ENCODE measurements at places on chromosomes 7 and 10.

GRCh38 chr10:60518745-60519144, 129.1 kb upstream of the ANK3 start:
- no peak for DNase-seq

- no peak for DNase-seq
Observed at GRCh38 chr7:93715234-93715633, 140.7 kb upstream of the CALCR start.

DNA sequence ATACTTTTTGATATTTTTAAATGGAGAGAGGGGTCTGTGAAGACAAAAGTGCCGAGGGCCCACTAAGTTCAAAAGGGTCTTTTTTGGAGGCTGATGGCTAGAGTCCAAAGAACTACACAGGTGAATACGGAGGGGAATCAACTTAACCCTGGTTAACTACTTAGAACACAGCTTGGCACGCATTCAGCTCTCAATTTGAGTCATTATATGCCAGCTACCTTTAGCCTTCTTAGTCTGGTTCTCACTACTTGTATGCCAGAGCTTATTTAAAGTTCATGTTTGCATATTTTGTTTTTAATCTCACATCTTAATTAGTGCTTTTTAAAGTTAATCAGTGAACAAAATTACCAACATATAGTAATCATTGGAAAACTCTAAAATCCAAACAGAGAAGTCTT, 80.8 kb downstream of the VWDE start:
- DNase-seq = no peak

DNA sequence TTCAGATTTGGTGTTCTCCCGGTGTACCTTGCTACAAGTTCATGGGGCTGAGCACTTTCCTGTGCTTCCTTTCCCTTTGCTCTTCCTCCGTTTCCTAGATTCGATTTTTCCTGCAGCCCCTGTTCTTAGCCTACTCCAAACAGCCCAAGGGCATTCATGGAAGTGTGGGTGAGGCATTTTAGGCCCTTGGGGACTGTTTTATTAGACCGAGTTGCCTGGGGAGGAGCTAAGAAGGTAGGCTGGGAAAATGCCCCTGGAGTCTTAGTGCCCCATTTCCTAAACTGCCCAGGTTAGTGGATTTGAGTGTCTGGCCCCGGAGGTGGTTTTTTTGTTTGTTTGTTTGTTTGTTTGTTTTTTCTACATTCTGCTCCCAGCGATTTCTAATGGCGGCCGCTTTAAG, 1.8 kb downstream of the LRMDA start:
- no peak for DNase-seq

DNA sequence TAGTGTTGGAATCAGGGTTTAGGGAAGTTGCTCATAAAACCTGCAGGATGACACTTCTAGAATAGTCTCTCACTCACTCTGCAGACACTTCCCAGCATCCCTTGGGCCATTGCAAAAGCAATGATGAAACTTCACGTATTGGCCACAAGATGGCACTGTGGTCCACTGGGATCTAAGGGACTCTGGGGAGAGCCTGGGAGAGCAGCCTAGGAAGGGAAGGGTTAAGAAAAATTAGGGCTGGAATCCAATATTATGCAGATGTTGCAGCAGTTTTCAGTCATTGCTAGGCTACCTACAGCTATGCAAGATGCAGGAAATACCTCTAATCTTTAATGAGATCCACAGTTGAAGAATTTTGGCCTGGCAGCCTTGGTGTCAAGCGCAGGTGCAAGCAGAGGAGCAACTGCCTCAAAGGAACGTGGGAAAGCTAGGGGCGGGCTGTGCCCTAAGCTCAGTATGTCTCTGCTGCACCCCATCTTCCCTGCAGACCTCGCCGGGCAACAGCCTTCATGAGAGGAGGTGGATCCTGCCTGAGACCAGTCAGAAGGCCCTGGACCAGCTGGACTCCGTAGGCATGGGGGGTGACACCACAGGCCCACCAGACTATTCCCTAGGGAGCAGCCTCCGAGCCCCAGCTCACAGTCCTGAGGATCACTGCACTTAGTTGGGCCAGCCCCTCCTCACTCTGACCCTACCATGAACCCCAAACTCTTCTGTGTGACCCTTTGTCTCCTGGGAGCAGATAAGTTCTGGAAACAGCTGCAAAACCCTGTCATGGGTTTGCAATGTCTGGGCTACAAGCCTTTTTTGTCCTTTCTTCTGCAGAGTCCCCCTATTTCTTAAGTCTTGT, 127.9 kb upstream of the PRSS58 start:
- no peak for DNase-seq

DNA sequence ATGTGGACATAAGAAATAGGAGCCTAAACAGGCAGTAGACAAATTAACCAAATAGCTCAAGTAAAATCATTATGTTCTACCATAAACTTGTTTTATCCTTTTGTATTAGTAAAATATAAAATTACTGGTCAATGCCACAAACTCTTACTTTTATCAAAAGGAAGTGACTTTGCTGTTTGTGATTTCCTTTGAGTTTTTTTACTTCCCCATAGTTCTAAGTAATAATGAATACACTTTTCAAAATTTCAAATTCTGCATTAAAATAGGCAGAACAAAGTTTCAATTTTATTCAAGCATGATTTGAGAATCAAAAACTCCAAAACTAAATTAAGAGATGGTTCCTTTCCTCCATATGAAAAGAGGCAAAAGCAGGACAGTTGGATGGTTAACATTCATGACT, 139.7 kb upstream of the ABCB5 start:
- no peak for DNase-seq

Data from DMS153 (cell line).